ENCODE measurements at places on chromosomes 4 and X. TPM values are rescaled to one million over a fixed set of nuclear protein-coding genes. Genes with fewer than 3 reads are reported as not detected.

The MAGEB3 gene
- not detected for total RNA-seq

The PAGE4 gene
- total RNA-seq, result not detected

The PCDH11X gene
- total RNA-seq, result not detected

The ATP8A1 gene
- 4.0 TPM for total RNA-seq

The KDR gene
- total RNA-seq, result 0.30 TPM

- no peak for DNase-seq
These were observed 76.9 kb downstream of the STIM2 start for GRCh38 chr4:26937567-26937966.

DNA sequence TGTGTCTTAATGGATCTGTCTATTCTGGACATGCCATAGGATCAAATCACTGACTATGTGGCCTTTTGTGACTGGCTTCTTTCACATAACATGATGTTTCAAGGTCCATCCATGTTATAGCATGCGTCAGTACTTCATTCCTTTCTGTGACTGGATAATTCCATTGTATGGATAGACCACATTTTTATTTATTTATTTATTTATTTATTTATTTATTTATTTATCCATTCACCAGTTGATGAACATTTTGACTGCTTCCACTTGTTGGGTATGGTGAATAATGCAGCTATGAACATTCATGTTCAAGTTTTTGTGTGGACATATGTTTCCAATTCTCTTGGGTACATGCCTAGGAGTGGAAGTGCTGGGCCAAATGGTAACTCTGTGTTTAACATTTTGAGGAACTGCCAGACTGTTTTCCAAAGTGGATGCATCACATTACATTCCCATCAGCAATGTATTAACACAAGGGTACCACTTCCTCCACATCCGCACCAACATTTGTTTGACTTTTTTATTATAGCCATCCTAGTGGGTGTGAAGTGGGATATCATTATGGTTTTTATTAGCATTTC, 14.0 kb downstream of the RTL5 start:
- no peak for DNase-seq

DNA sequence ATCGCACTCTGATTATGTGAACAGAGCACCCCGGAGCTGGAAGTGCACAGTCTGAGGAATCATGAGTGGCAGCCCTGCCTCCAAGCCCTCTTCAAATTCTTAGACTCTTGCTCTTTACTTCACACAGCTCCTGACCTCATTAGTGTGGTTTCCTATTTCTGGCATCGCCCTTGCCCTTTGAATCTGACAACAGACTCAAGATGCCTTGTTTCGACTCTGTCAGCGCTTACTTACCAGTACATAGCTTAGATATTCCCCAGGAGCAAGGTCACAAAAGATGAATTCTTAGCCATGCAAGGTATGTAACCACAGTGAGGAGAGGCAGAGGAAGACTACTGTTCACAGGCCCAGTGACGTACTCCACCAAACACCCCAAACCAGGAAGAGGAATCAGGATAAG, 167.2 kb downstream of the KDR start:
- no peak for DNase-seq

GRCh38 chr4:86223472-86223871, 136.4 kb downstream of the MAPK10 start:
- DNase-seq, result peak; percentile 27

DNA sequence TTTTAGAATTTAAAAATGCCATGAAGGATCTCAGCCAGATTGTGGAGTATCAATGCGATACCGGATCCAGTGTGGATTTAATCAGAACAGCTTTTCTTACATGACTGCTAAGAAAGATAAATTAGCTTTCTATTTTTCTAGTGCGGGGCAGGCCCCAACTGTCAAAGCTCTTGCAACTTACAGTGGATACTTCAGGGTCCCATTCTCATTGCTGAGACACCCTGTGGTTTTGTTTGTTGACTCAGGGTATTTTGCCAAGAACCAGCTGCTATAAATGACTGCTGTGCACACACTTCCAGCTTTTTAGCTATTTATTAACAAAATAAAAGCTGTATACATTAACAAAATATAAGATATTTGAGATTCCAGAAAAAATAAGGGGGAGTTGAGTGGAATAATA, 166.4 kb downstream of the DCLK2 start:
- peak; percentile 88 for DNase-seq

DNA sequence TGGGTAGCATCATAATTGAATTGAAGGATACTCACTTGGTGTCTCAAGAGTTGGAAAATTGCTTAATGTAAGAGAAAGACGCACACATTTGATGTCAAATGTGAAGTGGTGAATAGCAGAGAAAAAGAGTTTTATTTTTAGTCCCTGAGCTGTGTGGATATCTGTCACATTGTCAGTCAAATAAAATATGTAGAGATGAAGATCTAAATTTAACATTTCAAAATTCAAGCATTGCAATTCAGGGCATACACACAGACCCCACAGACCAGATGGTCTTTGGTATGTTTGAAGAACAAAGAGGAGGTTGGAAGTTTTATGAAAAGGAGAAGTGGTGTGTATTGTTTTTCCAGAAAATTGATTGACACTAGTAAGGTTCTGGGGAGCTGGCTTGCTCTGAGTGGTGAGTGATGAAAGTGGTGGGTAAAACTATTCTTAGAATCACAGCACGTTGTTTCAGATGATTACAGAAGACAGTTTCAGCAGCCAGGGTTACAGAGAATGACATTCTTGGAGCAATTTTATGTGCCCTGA, 44.9 kb upstream of the BBS12 start:
- DNase-seq, result no peak

DNA sequence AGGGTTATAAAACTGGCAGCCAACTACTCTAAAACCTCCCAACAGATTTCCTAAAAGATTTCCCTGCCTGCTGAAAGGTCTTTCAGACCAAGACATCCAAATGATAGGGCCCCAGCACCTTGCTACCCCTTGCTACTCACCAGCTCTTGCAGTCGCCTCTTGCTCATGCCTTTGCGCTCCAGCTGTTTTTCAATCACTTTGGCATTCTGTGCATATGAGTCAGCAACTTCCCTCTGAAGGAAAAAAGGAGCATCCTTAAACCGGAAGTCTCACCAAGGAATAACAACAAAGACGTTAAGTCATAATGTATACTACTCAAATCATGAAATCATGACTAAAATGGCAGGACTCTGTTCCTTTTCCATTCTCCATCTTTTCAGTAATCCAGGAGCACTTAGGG, 24.0 kb downstream of the STEEP1 start:
- DNase-seq, result peak; percentile 72

DNA sequence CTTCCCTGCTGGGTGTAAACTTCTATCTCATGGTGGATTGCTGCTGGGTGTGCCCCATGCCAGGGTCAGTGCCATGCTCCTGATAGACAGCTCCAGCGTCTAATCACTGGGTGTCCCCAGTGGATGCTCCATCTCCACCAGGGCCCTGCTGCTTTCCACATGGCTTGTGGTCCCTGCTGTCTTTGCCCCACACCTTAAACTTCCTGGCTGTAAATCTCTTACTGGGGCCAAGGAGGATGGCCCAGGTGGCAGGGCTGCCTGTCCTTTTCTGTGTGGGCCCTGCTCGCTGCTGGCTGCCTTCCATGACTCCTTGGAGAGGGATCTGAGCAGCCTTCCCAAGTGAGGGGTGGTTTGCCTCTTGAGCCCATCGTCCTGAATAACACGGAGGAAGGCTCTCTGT, 51.8 kb downstream of the RGS12 start:
- no peak for DNase-seq

DNA sequence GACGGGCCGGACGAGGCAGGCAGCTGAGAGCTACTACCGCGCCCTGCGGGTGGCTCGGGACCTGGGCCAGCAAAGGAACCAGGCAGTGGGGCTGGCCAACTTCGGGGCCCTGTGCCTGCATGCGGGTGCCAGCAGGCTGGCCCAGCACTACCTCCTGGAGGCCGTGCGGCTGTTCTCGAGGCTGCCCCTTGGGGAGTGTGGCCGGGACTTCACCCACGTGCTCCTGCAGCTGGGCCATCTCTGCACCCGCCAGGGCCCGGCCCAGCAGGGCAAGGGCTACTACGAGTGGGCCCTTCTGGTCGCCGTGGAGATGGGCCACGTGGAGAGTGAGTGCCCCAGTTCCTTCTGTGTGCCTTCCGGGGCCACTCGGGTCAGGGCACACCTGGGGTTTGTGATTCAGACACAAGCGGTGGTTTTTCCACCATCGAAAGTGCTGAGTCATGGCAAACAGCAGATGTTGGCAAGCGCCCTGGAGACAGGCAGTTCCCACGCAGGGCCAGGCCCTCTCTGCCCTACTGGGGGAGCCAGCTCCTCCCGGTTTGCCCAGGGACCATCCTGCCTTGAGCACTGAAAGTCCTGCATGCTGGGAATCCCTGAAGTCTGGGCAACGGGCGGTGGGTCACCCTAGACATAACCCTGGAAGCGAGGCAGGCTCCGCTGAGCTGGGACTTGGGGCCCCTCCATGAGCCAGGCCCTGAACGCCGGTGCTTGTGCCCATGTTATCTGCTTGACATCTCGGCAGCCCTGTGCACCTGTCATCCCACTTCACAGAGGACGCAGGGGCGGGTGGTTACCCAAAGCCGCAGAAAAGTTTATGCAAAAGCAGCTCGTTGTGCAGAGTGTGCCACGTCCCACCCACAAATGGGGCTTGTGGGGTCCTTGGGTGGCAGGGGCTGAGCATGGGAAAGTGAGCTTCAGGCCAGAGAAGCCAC, 29.5 kb downstream of the SH3TC1 start:
- DNase-seq, result peak; percentile 88

Measured in renal cortical epithelial cell (primary cell).